ENCODE measurements at places on chromosomes 5 and 9. TPM values are rescaled to one million over a fixed set of nuclear protein-coding genes. Genes with fewer than 3 reads are reported as not detected.

DNA sequence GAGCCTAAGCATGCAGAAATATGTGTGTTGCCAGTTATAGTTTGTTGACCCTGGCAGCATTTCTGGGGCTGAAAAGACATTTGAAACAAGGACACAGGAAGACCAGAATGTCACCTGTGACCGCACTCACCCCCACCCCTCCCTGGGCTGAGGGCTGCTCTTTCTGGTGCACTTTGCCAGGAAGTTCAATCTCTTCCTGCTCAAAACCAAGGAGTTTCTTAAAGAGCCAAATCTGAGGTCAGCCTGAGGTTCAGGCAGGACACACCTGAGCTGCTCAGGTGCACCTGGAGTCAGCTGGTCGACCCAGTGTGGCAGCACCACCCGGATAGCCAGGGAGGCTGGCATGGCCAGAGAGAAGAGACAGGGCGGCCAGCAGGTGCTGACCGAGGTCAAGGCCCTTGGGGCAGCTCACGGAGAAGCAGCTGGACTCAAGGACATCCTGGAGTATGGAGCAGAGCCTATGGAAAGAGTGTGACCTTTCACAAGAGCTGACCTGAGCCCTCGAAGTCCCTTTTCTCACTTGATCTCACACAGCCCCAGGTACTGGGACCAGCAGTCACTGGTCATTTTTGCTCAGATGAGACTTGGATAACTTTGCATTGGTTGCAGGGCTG is 376.9 kb upstream of the IRX4 start:
- DNase-seq: no peak

DNA sequence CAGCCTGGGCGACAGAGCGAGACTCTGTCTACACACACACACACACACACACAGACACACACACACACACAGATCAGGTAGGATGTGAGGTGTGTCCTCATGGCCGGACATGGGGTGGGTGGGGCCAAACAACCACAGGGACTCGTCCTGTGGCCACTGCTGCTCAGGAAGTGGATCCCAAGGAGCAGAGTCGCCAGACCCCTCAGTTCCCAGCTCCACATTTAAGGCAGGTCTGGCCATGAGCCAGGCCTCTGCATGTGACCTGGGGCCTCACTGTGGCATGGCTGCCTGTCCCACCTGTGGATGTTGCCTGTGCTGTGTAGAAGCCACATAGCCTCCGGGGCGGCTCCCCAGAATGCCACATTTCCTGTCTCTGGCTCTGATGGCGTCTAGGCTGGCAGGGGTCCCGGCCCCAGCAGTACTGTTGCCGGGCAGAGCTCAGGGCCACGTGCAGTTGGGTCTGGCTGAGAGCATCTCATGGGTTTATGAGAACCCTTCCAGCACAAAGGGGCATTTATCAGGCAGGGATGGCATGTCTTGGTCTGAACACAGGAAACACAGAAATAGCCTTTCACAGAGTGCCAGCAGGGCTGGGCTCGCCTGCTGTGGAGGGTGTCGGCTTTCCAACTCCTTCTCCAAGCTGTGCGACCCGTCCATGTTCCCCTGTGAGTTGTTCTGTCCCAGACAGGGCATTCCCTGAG is 9.9 kb upstream of the NINJ1 start:
- peak; percentile 25 for DNase-seq

DNA sequence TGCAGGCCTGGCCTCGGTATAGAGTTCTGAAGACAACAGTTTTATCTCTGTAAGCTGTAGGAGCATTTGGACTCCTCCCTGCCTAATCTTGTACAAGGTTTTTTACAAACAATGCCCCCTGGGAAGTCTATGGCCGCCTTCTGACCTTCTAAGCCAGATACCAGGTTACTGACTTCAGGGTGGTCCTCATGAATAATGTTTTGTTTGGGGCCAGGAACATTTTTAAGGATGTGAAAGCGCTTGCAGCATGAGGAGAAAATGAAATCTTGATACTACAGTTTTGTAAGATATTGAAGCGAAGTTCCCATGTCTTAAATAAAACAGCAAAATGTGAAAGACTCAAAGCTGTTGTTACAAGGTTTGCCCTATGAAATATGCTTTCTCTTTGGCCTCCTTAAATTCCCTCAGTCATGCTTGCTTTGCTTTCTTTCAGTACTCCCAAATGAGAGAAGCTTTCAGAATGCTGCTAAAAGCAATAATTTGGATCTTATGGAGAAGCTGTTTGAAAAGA is 5.2 kb downstream of the ANKDD1B start:
- no peak for DNase-seq

DNA sequence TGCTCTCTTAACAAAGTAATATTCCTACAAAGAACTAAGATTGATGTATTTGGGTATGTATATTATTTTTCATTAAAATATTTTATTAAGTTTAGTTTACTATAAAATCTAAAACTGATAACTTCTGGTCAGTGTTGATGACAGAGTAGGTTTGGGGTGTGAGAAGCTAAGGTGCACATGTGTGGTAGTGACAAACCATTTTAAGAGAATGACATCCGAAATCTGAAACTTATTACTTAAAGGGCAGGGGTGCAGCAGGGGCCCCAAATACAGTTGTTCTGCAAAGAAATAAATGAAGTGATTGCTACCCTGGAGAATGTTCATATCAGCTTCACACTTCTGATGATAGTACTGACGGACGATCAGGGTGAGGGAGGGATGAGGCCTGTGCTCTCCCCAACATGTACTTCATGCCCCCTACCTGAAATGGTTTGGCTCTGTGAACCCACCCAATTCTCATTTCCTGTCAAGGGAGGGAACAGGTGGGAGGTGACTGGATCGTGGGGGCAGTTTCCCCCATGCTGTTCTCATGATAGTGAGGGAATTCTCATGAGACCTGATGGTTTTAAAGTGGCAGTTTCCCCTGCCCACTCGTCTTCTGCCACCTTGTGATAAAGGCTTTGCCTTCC is 125.3 kb upstream of the RFX3 start:
- DNase-seq: no peak

The IL31RA gene
- 7.6 TPM for total RNA-seq

The ADAMTS12 gene
- 14.7 TPM for total RNA-seq

The NFIL3 gene
- total RNA-seq: 7.5 TPM

The CARD9 gene
- total RNA-seq: 0.17 TPM

The TRMT10B gene
- total RNA-seq: 1.3 TPM

All from H4 (cell line).